Endothelial cell of umbilical vein (primary cell): ENCODE measurements at places on chromosomes 11 and 22. TPM values are rescaled to one million over a fixed set of nuclear protein-coding genes. Genes with fewer than 3 reads are reported as not detected.

The CHKB gene
- 57.7 and 62.4 TPM in 2 replicates for total RNA-seq

DNA sequence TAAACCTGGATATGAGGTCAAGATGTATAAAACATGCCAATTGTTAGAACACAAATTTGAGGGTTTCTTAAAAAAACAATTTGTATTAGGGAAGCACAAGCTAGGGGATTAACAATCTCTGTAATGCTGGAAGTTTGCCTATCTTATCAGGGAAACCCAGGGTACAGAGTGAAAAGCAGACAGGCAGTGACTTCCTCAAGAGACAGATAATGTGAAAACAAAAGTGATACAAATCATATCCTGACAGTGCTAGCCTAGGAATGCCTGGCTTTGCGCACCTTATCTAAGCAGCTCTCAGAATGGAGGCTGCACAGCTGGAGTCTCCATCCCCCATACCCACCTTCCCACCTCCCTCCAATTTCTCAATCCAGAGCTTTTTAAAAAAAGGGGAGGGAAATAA, 22.5 kb upstream of the RBX1 start:
- DNase-seq = peak; percentile 71

GRCh38 chr11:31045335-31045734, 324.2 kb downstream of the DCDC1 start:
- no peak for DNase-seq

- no peak for DNase-seq
Measured at GRCh38 chr22:17117890-17118289, 3.3 kb downstream of the TMEM121B start.

The POU2AF2 gene
- total RNA-seq = not detected in 2 replicates
